Smooth muscle cell of the pulmonary artery (primary cell): ENCODE measurements at places on chromosomes 3 and 15. TPM values are rescaled to one million over a fixed set of nuclear protein-coding genes. Genes with fewer than 3 reads are reported as not detected.

Gene LEKR1
- total RNA-seq, result 0.20 and 0.63 TPM in 2 replicates

Gene TJP1
- total RNA-seq, result 47.8 and 57.5 TPM in 2 replicates

Gene UQCRC1
- 229 and 273 TPM in 2 replicates for total RNA-seq

Gene ARL8B
- 73.9 and 77.4 TPM in 2 replicates for total RNA-seq

Gene ZBED2
- 0.07 TPM in 1 of 2 replicates, not detected in the other for total RNA-seq

Gene SCN10A
- under 0.01 TPM in 1 of 2 replicates, not detected in the other for total RNA-seq

Gene ARID3B
- total RNA-seq, result 2.0 and 2.4 TPM in 2 replicates

Gene PIK3CB
- 16.5 and 20.1 TPM in 2 replicates for total RNA-seq

Gene XCR1
- not detected in 2 replicates for total RNA-seq

Gene C3orf85
- not detected in 2 replicates for total RNA-seq

Gene IL12A
- 1.8 and 3.7 TPM in 2 replicates for total RNA-seq

Gene MNS1
- total RNA-seq, result 0.30 and 2.3 TPM in 2 replicates

Gene MKRN3
- 0.43 and 1.5 TPM in 2 replicates for total RNA-seq

Gene FBXL2
- 17.4 and 27.8 TPM in 2 replicates for total RNA-seq

Gene GPX1
- total RNA-seq, result 122 and 194 TPM in 2 replicates

Gene KLHL6
- total RNA-seq, result under 0.01 TPM in 1 of 2 replicates, not detected in the other

Gene CHRM5
- total RNA-seq, result 0.07 TPM in 1 of 2 replicates, not detected in the other

Gene SPINK8
- not detected in 2 replicates for total RNA-seq

Gene CCDC191
- total RNA-seq, result 2.0 and 2.4 TPM in 2 replicates

Gene RAMAC
- total RNA-seq, result 23.8 and 25.8 TPM in 2 replicates

Gene IMPG2
- 0.26 and 0.33 TPM in 2 replicates for total RNA-seq

Gene UROC1
- total RNA-seq, result not detected in 2 replicates

Gene ZNF80
- not detected in 2 replicates for total RNA-seq
